EH (cell line): ENCODE measurements at places on chromosomes 4 and X.
A peak's percentile ranks its signal among the peaks of the same experiment; 100 is the strongest.

DNA sequence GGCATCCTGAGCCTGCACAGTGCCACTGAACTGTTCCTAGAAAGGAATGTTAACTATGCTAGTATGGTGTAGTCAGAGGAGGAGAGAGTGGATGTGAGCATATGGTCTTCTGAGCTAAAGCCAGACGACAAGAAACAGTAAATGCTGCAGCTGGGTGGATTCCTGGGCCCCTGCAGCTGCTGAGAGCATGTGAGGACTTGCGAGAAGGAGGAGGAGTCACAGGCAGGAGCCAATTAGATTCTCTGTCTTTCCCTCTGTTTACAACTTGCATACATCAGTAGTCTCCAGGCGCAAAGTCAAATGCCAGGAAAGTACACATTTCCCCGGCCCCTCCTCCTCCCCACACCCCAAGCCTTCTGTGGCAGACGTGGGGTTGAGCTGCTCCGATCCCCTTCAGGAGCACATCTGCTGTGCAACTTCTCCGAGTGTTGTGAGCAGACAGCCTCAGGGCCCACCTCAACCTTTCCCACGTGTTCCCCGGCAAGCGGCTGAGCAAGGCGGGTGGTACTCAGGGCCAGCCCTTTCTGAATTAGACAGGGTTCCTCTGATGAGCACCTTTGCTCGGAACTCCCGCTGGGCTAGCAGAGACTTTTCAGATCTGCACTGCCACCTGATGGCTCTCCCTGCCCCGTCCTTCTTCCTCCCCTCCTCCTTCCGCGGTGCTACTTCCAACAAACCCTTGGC lies 108.7 kb upstream of the ATP6AP2 start:
- DNase-seq, result peak; percentile 63

GRCh38 chr4:155402941-155403340 lies 26.2 kb upstream of the MAP9 start:
- no peak for DNase-seq

DNA sequence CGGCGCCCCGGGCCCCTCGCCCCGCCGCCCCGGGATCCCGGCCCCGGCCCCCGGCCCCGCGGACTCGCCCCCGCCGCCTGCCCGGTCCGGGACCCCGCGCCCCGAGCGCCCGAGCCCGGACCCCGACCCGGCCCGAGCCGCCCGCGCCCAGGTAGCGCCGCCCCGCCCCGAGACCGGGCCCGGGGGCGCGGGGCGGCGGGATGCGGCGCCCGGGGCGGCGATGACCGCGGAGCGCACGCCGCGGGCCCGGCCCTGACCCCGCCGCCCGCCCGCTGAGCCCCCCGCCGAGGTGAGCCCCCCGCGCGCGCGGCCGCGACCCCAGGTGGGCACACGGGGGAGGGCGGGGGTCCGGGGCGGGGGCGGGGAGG lies 224 bp downstream of the FGFRL1 start:
- DNase-seq, result no peak

DNA sequence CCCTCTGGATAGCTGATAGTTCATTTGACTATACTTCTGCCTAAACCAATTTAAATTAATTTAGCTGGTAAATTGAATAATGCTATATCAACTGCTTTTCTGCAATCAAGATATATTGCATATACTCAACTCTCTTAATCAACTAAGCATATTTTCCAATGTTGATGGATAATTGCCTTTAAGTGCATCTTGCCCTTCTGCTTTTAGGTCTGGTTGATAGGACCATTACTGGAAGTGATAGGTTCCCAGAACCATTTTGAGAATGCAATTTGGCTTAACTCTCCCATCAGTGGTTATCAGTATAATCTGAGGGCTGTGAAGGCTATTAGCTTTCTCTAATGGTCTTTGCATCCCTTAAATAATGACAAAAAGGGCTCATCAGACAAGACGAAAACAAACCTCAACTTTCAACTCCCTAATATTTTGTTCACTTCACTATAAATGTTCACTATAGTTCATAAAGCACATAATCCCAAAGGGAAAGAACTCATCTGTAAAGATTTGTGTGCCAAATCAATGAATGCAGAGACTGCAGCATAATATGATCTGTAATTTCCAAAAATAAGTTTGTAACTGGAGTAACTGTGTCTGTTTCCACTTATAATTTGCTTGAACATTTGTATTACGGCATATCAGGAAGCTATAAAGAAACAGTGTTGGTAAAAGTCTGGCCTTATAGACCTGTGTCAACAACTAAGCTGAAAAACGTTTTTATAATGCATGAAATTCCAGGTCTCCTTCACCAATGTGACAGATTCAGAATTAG lies 273.6 kb downstream of the FBXO8 start:
- no peak for DNase-seq

GRCh38 chr4:129095811-129096454 lies at the start of gene C4orf33:
TSS of gene C4orf33 (plus strand) at chr4:129096152. CDS start at chr4:129102611, 6,459 bp downstream.
- peak; percentile 70 for DNase-seq

DNA sequence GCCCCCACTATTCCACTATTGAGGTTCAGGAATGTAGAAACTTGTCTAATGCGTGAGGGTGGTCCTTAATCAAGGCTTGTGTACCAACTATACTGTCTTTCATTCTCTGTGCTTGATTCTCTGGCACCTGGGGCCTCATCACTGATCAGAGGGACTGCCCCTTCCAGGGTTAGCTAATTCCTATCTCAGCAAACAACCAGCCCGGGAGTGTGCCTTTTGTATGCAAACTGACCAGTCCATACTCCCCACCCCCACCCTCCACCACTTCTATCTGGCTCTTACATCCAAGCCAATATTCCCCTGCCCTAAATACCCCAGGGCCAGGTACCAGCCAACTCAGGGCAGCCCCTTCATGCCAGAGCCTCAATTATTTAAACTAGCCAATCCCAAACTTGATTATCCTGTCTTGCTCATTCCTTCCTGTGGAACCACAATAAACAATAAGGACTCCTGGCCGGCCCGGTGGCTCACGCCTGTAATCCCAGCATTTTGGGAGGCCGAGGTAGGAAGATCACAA lies 59.3 kb downstream of the FTHL17 start:
- DNase-seq, result no peak

DNA sequence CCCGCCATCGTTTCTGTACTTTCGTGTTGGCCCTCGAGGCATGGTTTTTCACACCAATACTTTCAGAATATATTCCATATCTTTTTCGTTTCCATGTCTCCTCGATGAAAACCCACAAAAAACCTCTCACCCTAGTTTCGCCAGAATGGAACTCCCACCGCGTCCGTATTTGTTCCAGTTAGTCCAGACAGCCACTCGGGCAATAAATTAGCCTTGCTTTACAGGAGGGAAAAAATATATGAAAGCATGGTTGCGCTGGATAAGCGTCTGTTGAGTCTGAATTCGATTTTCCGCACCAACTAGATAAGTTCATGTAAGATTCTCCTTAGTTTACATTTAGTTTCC lies 550 bp upstream of the CHM start:
- no peak for DNase-seq

GRCh38 chrX:47228550-47229270 lies 4.1 kb upstream of the USP11 start:
- no peak for DNase-seq

DNA sequence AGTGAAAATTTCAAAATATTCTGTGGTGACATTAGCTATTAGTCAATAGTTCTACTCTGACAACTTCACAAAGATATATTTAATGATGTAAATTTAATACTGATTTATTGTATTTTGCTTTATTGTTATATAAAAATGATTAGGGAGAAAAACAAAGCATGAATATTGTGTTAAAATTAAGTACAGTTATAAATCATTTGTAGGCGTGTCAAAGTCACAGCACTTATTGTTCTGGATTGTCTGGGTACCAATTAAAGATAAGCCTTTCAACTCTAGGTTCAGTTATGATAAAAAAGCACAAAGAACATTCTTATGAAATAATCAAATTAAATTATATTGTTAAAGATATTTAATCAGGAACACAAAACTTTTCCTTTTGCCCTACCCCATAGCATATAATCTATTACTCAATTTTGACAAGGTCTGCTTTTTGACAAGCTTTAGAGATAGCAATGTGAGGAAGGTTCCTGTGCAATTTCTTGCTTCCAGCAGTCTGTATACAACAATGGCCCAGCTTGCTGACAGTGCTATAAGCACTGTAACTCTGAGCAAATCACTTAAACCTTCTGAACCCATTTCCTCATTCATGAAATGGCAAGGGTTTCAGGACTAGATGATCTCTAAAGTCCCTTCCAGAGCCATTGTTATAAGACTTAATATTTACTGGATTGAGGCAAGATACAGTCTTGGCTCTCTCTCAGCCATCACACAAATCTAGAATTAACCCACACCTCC lies 910.3 kb upstream of the LCORL start:
- no peak for DNase-seq

DNA sequence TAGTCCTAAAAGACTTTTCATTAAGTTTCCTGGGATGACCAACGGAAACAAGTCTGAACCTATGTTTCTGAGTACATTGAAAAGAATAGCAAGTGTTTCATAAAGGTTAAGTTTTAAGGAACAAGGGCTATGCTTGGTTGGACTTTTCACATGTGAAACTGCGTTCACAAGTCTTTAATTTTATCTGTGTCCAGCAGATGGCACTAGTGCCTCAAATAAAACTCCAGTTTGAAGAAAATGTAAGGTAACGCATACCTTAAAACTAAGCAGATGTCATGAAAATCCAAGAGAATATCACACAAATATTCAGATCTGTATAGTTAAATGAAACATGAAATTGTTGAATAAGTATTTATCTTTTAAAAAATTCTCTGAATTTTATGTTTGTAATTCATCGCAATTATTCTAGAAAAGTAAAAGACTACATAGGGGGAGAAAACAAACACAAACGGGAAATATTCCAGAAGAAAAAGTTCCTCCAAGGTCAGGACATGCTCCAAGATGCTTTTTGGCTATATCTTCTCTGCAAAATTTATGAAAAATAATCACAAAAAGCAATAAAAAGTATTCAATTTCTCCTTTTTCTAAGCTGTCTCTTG lies 89.6 kb upstream of the MAD2L1 start:
- DNase-seq, result peak; percentile 66

DNA sequence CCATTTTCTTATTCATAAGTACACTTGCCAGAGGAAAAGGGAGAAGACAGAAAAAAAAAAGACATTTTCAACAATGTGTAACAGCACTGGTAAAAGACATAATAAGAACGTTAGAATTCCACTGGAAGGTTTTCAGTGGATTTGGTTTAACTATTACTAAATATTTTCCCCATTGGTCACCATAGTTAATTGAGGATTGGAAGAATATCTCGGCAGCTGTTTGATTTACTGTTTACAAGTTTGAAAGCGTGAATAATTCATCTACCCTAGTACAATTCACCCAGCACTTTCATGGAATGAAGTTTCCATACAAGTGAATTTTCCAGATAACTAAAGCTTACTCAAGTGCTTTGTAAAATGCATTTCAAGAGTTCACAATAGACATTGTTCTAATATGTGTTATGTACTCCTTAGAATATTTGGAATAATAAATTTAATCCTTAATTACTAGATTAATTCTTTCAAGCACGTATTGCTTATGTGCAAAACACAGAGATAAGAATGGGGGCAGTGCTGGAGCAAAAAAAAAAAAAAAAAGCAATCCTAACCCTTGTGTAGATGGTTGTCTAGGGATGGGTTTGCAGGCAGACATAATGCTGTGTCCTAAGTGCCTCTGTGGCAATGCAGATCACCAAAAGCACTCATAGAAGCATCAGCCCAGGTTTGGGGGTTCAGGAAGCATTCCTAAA lies 57.1 kb downstream of the ENPEP start:
- DNase-seq, result peak; percentile 32
